Caco-2 (cell line): ENCODE measurements at places on chromosomes 11 and 22. TPM values are rescaled to one million over a fixed set of nuclear protein-coding genes. Genes with fewer than 3 reads are reported as not detected.

- no peak overlapping the region for H3K27ac ChIP-seq
- H3K4me1 ChIP-seq = no peaks in the 10 kb centered on the region
- no peak for DNase-seq
- no peaks in the 10 kb centered on the region for H3K36me3 ChIP-seq
- no peak overlapping the region for H3K4me3 ChIP-seq
These were observed 205.9 kb downstream of the HIPK3 start for GRCh38 chr11:33463059-33463458.

DNA sequence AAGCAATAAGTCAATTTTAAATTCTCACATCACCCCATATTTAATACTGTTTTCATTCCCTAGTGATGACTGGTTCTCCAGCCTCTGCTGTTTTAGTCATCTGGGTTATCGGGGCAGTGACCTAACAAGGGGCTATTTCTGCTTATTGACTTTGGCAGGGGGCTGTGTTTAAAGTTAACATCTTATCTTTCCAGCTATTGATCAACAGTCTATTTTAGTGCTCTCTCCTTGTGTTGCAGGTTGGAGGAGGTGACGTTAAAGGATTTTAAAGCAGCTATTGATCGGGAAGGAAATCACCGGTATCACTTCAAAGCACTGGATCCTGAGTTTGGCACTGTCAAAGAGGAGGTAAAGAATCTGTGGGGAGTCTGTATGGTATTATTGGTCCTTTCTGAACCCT lies 7.7 kb upstream of the DLAT start:
- H3K36me3 ChIP-seq = no peaks in the 10 kb centered on the region
- H3K27ac ChIP-seq = no peak overlapping the region
- peaks cover 13% of the 10 kb centered on the region for H3K4me1 ChIP-seq

DNA sequence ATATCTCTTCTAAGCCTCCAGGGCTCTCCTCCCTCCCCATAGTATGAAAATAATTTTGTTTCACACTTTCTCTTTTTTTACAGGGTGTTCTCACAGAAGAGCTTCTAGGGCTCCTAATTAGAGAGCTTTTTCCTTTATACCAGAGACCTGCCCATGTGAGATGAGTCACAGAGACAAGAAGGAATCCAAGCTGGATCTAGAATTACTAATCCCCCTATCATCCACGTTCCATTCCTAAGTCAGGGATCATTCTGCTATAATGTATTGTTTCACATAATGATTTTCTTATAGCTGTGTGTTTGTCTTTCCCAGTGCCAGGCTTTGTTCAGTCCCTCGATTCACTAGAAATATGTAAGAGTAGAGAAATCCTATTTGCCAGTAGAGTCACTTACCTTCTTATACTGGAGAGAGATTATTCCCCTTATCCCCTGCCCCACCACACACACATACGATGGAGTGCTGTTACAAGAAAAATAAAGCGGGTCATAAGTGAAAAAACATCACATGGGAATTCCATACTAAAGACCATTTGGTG lies 778.3 kb upstream of the LRRC4C start:
- no peak for DNase-seq
- H3K4me1 ChIP-seq = no peaks in the 10 kb centered on the region
- H3K36me3 ChIP-seq = no peaks in the 10 kb centered on the region
- no peak overlapping the region for H3K27ac ChIP-seq
- H3K4me3 ChIP-seq = no peak overlapping the region

GRCh38 chr22:45538281-45538680 lies 35.6 kb downstream of the FBLN1 start:
- H3K4me3 ChIP-seq = no peak overlapping the region
- DNase-seq = no peak
- H3K36me3 ChIP-seq = peaks cover 5% of the 10 kb centered on the region

GRCh38 chr11:45817191-45817590 lies 12.2 kb downstream of the SLC35C1 start:
- no peaks in the 10 kb centered on the region for H3K27me3 ChIP-seq
- H3K4me3 ChIP-seq = no peak overlapping the region
- H3K4me1 ChIP-seq = peaks cover 9% of the 10 kb centered on the region

DNA sequence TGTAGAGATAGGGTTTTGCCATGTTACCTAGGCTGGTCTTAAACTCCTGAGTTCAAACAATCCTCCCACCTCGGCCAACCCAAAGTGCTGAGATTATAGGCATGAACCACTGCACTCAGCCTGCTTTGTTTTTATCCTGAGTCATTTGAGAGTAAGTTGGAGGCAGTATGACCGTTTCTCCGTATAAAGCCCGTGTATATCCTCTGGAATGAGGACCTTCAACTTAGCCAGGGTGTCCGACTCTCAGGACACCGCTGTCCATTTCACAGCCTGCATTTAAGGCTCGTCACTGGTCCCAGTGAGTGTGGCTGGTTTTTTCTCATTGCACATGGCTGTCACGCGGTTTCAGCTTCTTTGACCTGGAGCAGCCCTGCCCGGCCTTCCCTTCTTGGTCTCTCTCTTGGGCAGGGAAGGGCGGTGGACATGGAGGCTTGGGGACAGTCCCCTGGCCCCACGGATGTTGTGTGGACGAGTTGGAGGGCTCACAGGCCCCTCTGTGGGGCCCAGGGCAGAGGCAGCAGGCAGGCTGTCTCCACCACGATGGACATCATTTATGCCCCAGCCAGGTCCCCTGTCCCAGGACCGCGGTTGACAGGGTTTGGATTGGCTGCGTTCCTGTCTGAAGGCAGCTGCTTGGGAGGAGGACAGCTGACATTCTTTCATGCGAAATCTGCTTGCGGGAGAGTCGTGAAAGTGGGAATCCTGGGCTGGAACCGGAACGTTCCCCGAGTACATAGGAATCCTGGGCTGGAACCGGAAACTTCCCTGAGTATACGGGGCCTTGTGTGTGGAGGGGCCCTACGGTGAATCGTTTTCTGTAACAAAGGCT lies 93.3 kb downstream of the KCNQ1 start:
- no peak overlapping the region for H3K27ac ChIP-seq
- H3K4me3 ChIP-seq = no peak overlapping the region
- no peak for DNase-seq
- peaks cover 17% of the 10 kb centered on the region for H3K4me1 ChIP-seq
- no peaks in the 10 kb centered on the region for H3K27me3 ChIP-seq

- peaks cover 1% of the 10 kb centered on the region; the same call in 1 of the 2 replicates for H3K36me3 ChIP-seq
- no peak overlapping the region for H3K4me3 ChIP-seq
- H3K4me1 ChIP-seq = no peaks in the 10 kb centered on the region
- no peak for DNase-seq
- no peaks in the 10 kb centered on the region for H3K27me3 ChIP-seq
These were observed 46.4 kb downstream of the TPBGL start for GRCh38 chr11:75286826-75287465.

DNA sequence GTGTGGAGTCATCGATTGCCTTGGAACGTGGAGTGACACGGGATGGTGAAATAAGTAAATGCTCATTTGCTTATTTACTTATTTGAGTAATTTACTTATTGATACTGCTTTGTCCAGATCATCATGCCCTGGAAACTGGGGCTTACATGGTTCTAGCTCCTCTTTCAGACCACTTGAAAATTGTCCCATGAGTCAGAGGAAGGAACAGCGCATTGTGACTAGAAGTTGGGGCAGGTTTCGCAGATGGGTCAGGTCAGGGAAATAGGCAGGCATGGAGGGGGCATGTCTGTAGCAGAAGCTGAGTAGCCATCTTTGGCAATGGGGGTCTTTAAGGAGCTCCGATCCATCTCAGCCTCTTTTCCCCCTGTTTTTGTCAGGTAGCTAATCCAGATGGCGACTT lies 104.2 kb upstream of the SORL1-AS1 start:
- DNase-seq = no peak
- H3K27ac ChIP-seq = no peak overlapping the region
- no peaks in the 10 kb centered on the region for H3K27me3 ChIP-seq
- peaks cover 36% of the 10 kb centered on the region for H3K4me1 ChIP-seq

- peaks cover 2% of the 10 kb centered on the region; the same call in 1 of the 2 replicates for H3K36me3 ChIP-seq
- no peak for DNase-seq
- peaks cover 28% of the 10 kb centered on the region for H3K4me1 ChIP-seq
- no peak overlapping the region for H3K4me3 ChIP-seq
- no peaks in the 10 kb centered on the region for H3K27me3 ChIP-seq
These were observed 13.7 kb downstream of the XNDC1N start for GRCh38 chr11:71914617-71915189.

DNA sequence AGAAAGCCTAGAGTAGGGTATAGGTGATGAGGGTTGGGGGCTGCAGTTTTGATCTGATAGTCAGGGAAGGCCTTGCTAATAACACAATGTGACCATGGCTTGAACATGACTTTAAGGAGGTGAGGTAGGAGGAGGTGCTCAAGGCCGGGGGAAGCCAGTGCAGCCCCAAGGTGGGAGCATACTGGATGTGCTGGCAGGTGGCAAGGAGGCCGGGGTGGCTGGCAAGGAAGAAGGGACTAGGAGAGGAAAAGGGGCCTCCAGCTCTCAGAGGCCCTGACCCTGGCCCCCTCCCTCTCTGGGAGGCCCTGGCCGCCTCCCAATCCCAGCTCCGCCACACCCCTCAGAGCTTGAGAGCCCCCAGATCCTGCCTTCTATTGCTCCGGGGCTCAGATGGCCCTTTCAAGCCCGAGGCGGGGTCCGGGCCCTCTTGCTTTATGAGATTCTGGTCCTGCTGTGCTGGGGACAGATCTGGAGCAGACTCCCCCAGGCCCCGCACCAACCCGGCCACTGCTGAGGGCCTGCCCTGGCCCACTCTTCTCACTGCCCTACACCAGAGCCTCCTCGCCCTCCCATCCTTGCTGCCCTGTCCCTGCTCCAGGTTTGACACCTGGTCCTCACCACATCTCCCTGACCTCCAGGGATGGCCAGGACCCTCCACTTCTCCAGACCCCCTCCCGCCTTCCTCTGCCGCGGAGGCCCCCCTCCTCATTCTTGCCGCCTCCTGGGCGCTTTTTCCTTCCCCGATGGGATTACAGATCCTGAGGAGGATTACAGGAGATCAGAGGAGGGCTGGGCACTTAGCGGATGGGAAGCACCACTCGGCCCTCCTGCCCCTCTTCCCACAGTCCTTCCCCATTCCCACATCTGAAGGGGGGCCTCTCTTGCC lies 1.8 kb downstream of the PITPNM1 start:
- H3K27me3 ChIP-seq = no peaks in the 10 kb centered on the region
- peak; percentile 47 for DNase-seq
- H3K4me3 ChIP-seq = peak overlapping the region; percentile 91
- H3K4me1 ChIP-seq = peaks cover 25% of the 10 kb centered on the region
- no peak overlapping the region for H3K27ac ChIP-seq

DNA sequence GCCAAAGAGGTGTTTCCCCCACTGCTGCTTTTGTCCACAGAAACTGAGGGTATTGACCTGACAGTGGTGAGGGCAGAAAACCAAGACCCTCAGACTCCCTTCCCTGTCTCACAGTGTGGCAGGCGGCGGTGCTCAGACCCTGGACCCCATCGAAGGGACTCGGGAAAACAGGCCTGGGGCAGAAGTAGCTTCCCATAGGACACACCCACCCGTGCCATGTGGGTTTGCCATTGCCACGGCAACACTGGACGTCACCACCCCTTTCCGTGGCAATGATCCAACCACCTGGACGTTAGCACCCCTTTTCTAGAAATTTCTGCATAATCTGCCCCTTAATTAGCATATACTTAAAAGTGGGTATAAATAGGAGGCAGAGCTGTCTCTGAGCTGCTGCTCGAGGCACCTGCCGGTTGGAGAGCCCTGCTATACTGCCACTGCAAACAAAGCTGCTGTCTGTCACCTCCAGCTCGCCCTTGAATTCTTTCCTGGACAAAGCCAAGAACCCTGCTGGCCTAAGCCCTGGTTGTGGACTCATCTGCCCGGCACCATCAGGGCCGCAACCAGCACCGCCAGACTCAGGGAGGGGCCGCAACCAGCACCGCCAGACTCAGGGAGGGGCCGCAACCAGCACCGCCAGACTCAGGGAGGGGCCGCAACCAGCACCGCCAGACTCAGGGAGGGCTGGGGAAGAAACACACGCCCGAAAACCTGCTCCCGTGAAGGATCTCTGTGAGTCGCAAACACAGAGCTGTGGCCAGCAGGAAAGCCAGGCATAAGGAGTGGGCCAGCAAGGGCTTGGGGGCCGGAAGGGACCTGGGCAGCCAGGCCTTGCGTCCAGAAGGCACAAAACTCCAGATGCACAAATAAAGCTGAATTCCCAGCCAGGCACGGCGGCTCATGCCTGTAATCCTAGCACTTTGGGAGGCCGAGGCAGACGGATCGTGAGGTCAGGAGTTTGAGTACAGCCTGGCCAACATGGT lies 10.4 kb downstream of the MLC1 start:
- H3K4me3 ChIP-seq = no peak overlapping the region
- H3K27me3 ChIP-seq = no peaks in the 10 kb centered on the region
- no peak overlapping the region for H3K27ac ChIP-seq
- H3K36me3 ChIP-seq = no peaks in the 10 kb centered on the region

- H3K27me3 ChIP-seq = no peaks in the 10 kb centered on the region
- no peaks in the 10 kb centered on the region for H3K4me1 ChIP-seq
- H3K27ac ChIP-seq = no peak overlapping the region
These were observed 18.3 kb downstream of the CYTH4 start for GRCh38 chr22:37300551-37301017.

DNA sequence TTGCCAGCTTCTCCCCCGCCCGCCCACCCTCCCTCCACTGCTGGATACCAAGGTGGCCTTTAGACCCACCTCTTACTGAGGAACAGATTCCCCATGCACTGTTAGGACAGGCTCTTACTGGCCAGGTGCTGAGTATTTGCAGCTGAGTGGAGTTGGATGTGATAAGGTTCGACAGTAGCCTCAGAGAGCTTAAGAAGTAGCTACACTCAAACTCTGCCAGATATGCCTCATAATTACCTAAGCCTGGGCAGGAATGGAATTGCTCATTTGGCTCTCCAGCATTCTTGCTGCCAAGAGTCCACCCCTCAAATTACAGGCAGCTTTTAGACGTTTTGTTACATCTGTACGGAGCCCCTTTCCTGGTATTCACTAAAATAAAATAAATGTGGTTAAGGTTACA lies 9.6 kb downstream of the FAM181B start:
- no peaks in the 10 kb centered on the region; the same call in 1 of the 2 replicates for H3K27me3 ChIP-seq
- H3K4me3 ChIP-seq = no peak overlapping the region
- H3K36me3 ChIP-seq = no peaks in the 10 kb centered on the region
- DNase-seq = no peak

DNA sequence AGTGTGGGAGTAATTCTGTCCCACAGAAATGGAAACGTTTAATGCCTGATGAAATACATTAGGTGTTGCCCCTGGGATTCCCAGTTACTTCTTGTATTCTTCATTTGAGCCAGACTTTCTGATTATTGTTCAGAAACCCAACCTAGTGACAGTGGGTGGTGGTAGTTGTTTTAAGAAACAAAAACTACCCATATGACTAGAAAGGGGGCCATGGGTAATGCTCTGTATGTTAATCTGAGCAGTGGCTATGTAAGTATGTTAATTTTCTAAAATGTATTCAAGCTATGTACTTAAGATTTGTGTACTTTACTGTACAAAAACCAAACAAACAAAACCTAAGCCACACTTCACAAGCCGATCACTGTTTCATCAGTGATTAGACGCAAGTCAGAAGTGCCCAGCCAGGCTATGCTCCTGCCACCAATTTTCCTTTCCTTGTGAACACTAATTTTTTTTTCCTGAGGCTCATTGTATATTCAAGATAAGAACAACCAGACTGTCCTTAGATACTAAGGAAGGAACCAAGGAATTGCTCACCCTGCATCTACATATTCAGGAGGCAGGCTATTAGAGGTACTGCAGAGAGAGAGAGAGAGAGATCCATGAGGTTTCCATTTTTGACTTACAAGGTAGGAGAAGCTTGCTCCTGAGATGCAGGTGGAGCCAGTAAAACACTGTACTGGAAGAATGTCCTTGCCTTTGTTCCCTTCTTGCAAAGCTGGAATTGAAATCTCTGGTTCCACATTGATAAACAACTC lies 122.7 kb downstream of the DBX1 start:
- H3K36me3 ChIP-seq = no peaks in the 10 kb centered on the region
- DNase-seq = no peak
- no peaks in the 10 kb centered on the region for H3K27me3 ChIP-seq
- H3K27ac ChIP-seq = peak overlapping the region; percentile 91
- H3K4me3 ChIP-seq = no peak overlapping the region

SUSD2 gene
- total RNA-seq = 7.0 and 8.6 TPM in 2 replicates

LRRC32 gene
- total RNA-seq = 0.27 and 0.84 TPM in 2 replicates

EML3 gene
- total RNA-seq = 61.2 and 68.7 TPM in 2 replicates

UCP2 gene
- 100 and 144 TPM in 2 replicates for total RNA-seq

MMP7 gene
- total RNA-seq = 1.0 TPM in 1 of 2 replicates, not detected in the other

FIBIN gene
- 0.16 TPM in 1 of 2 replicates, not detected in the other for total RNA-seq
